Smooth muscle cell of the umbilical artery (primary cell): ENCODE measurements at places on chromosomes 7 and 10. TPM values are rescaled to one million over a fixed set of nuclear protein-coding genes. Genes with fewer than 3 reads are reported as not detected.

The EVX1 gene
- 0.09 TPM in 1 of 2 replicates, not detected in the other for total RNA-seq

The PSMC2 gene
- 256 and 287 TPM in 2 replicates for total RNA-seq

The CYP26C1 gene
- 0.09 TPM in 1 of 2 replicates, not detected in the other for total RNA-seq

The ACBD7 gene
- 0.28 and 0.30 TPM in 2 replicates for total RNA-seq

The OR2A1 gene
- total RNA-seq = under 0.01 TPM in 1 of 2 replicates, not detected in the other

The SRI gene
- total RNA-seq = 79.0 and 121 TPM in 2 replicates
